ENCODE measurements at places on chromosomes 11 and 22. TPM values are rescaled to one million over a fixed set of nuclear protein-coding genes. Genes with fewer than 3 reads are reported as not detected.

DNA sequence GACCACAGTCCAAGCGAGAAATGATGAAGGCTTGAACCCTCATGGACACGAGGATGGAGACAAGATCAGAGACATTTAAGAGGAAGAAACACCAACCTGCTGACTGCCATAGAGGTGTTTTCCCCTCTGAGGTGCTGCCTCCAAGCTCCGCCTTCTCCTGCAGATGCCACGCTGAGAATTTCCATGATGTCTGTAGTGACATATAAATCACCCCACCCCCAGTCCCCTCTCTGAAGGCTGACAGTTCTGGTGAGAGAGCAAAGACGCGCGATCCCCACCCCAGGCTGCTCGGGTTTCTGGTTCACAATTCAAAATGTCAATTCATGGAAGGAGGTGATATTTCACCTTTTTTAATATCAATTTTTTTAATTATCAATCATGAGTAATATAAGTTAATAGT lies 28.2 kb downstream of the LRRC32 start:
- H3K27me3 ChIP-seq = no peaks in the 10 kb centered on the region
- H3K4me1 ChIP-seq = peaks cover 8% of the 10 kb centered on the region
- H3K4me3 ChIP-seq = no peak overlapping the region
- DNase-seq = no peak
- no peaks in the 10 kb centered on the region for H3K36me3 ChIP-seq
- no peak overlapping the region for H3K27ac ChIP-seq

DNA sequence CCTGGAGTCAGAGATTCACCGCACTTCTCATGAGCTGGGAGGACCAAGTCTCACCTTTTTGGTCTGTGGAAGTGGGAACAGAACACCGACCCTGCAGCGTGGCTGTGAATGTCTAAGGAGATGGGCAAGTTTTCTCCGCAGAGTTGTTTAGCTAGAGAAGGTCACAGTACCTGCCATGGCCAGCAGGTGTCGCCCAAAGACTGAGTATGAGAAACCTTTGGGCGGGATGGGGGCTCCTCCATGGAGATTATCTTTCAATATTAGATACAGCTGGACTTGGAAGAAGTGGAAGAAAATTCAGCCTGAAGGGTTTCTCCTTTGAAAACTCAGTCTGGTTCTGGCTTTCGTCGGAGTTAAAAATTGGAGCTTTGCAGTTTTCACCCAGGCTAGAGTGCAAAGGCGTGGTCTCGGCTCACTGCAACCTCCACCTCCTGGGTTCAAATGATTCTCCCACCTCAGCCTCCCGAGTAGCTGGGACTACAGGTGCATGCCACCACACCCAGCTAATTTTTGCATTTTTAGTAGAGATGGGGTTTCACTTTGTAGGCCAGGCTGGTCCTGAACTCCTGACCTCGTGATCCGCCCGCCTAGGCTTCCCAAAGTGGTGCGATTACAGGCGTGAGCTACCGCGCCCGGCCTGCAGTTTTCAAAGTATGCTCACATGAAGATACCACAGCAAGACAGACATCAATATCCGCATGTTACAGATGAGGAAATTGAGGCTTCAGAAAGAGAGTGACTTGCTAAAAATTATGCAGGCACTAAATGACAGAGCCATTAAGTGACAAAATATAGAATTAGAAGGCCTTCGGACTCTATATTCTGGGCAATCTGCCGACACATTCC lies 10.7 kb upstream of the DSCAML1 start:
- H3K4me1 ChIP-seq = no peaks in the 10 kb centered on the region
- no peaks in the 10 kb centered on the region for H3K36me3 ChIP-seq
- DNase-seq = peak; percentile 46
- H3K4me3 ChIP-seq = no peak overlapping the region

DNA sequence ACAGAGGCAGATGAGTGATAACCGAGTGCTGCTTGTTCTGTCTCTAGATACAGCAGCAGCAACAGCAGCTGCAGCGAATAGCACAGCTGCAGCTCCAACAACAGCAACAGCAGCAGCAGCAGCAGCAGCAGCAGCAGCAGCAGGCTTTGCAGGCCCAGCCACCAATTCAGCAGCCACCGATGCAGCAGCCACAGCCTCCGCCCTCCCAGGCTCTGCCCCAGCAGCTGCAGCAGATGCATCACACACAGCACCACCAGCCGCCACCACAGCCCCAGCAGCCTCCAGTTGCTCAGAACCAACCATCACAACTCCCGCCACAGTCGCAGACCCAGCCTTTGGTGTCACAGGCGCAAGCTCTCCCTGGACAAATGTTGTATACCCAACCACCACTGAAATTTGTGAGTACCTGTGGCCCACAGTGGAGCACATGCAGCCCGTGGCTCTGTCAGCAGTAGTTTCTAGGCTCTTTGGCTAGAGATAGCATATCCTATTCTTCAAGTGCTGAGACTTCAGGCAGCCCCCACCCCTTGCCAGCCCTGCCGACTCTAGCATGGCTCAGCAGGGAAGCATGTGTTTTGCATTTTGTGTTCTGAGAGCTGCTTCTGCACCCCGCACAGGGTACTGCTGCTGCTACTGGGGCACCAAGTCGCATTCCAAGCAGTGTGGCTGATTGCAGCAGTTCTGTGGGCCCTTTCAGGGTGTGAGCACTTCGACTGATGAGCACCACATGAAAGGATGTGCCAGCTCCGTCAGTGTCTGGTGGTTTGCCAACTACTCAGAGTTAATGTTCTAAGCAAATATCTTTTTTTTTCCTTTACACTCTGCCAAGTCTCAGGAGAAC lies 59.2 kb downstream of the MED15 start:
- DNase-seq = no peak
- H3K27ac ChIP-seq = peak overlapping the region; percentile 76
- H3K4me1 ChIP-seq = peaks cover 48% of the 10 kb centered on the region

- no peak overlapping the region for H3K27ac ChIP-seq
- no peak for DNase-seq
- H3K27me3 ChIP-seq = no peaks in the 10 kb centered on the region
- no peaks in the 10 kb centered on the region for H3K4me1 ChIP-seq
- no peak overlapping the region for H3K4me3 ChIP-seq
These were observed 37.1 kb downstream of the TAF1D start for GRCh38 chr11:93704237-93704636.

DNA sequence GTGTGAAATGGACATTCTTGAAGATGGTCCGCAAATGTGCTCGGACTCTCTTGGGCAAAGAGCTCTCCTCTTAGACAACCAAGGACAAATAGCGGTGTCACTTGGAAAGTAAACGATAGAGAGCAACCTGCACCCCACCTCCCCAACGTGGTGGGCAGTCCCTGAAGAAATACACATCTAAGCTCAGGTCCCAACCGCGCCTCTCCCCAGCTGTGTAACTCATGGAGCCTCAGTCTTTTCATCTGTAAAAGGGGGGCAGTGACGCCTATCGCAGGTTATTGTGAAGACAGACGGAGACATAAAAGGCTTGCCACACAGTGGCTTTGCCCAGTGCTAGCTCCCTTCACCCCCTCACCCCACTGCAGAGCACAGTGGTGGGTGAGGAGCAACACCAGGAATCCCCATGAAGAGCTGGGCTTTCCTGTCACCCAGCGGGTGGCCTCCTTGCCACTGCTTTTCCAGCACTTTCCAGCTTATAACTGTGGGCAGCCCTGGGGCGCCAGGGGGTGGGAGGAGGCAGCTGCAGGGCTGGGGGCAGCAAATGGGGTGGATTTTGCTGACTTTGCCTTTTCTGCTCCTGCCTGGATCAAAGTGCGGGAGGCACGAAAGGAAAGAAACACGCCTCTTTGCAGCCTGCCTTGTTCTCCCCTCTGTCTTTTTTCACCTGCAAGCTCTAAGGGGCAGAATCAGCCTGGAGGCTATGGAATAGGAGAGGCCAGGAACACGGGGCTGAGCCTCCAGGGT lies 73.7 kb upstream of the TSPAN18 start:
- no peak overlapping the region for H3K27ac ChIP-seq
- H3K27me3 ChIP-seq = no peaks in the 10 kb centered on the region
- DNase-seq = no peak

DNA sequence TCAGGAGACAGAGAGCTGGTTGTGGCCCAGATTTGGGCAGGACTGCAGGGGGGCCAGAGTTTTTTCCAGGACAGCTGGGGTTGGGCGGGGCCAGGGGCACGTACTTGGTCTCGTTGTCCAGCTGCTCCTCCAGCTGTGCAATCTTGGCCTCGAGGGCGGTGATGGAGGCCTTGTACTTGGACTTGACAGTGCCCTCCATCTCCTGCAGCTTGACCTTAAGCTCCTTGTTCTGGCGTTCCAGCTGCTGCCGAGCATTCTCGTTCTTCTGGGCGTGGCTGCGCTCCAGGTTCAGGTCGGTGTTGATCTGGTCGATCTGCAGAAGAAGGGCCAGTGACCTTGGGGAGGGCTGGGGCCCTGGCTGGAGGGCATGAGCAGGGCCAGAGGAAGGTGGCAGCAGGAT lies 32.1 kb downstream of the APOL1 start:
- no peak overlapping the region for H3K4me3 ChIP-seq
- no peaks in the 10 kb centered on the region for H3K4me1 ChIP-seq
- H3K27ac ChIP-seq = peak overlapping the region; percentile 27
- no peak for DNase-seq
- no peaks in the 10 kb centered on the region for H3K27me3 ChIP-seq
- H3K36me3 ChIP-seq = peaks cover 92% of the 10 kb centered on the region

DNA sequence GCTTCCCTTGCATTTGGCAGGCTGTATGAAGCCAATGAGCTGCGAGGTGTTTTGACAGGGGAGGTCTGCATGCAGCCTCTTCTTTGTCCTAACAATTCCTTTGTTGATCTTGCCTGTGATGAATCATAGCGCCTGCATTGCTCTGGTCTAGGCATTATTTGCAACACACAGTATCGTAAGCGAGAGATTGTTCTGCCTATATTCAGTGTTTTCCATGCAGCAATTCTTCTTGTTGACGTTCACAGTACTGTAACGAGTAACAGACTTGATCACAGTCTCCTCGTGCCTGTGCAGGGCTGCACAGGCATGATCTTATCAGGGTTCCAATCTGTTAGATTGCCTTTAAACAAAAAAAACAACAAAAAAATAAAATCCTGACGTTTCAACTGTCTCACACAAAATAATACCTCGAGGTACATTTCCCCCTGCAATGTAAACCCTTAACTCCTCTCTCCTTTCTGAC lies 13.9 kb upstream of the ADSL start:
- no peaks in the 10 kb centered on the region for H3K27me3 ChIP-seq
- no peaks in the 10 kb centered on the region for H3K4me1 ChIP-seq
- H3K27ac ChIP-seq = no peak overlapping the region
- no peak overlapping the region for H3K4me3 ChIP-seq
- no peak for DNase-seq

DNA sequence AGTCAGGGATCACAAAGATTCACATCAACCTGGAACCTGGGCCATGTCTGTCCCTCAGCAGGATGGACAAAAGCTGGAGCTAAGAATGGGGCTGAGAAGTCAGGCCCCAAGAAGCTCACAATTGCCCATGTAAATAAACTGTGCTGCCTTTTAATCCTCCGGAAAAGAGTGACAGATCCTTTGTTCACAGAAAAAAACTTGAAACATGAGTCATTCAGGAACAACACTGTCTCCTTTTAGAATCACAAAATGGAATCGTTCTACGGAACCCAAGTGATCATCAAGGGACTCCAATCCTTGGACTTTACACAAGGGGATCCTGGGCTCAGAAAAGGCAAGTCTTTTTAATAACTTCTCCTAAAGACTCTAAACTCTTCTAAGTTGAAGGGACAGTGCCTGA lies 36.1 kb downstream of the RELT start:
- no peak overlapping the region for H3K4me3 ChIP-seq
- peaks cover 10% of the 10 kb centered on the region for H3K36me3 ChIP-seq
- no peak for DNase-seq
- no peaks in the 10 kb centered on the region for H3K27me3 ChIP-seq
- peaks cover 21% of the 10 kb centered on the region for H3K4me1 ChIP-seq
- H3K27ac ChIP-seq = no peak overlapping the region

DNA sequence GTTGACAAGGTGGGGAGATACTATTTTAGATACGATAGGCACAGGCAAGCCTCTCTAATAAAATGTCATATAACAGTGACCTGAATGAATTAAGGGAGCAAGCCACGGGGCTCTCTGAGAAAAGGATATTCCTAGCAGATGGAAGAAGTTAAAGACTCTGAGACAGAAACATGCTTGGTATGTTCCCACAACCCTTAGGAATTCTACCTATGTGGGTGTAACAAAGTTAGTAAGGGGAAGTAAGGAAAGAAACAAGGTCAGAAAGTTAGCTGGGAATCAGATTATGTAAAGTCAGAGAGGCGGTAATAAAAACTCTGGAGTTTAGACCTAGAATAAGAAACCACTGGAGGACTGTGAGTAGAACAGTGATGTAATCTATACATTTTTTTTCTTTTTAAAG lies 59.7 kb upstream of the GDPD4 start:
- no peak overlapping the region for H3K4me3 ChIP-seq
- no peaks in the 10 kb centered on the region for H3K4me1 ChIP-seq
- H3K27me3 ChIP-seq = no peaks in the 10 kb centered on the region
- H3K27ac ChIP-seq = no peak overlapping the region
- no peak for DNase-seq

GRCh38 chr22:48580481-48580970 lies 1247.1 kb downstream of the BRD1 start:
- no peak overlapping the region for H3K27ac ChIP-seq
- no peak for DNase-seq
- no peak overlapping the region for H3K4me3 ChIP-seq

DNA sequence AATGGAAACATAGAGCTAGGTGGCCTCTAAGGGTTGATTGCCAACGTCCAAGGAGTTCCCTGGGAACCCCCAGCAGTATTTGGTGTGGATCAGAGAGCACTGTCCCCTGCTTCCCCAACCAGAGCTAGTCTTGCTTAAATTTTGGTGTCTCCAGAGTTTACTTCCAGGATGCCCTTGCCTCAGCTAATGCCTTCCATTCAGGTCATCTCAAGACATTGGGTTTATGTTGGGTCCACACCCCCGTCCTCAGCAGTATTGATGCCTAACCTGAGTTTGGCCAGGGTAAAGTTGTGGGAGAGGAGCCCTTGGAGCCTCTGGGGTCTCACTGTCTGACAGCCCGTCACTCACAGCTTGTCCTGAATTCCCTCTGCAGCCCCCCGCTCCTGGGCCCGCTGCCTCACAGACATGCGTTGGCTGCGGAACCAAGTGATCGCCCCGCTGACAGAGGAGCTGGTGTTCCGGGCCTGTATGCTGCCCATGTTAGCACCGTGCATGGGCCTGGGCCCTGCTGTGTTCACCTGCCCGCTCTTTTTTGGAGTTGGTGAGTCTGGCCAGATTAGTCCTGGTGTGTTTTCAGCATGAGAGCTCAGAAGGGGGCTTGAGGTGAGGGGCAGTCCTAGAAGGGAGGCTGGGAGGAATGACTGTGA lies 1.4 kb downstream of the RCE1 start:
- peak overlapping the region; percentile 90 for H3K4me3 ChIP-seq
- H3K36me3 ChIP-seq = peaks cover 16% of the 10 kb centered on the region
- no peak overlapping the region for H3K27ac ChIP-seq
- DNase-seq = no peak
- H3K27me3 ChIP-seq = no peaks in the 10 kb centered on the region

GRCh38 chr11:67614730-67615714 lies 8.3 kb downstream of the NDUFV1 start:
- DNase-seq = no peak
- no peaks in the 10 kb centered on the region for H3K27me3 ChIP-seq
- H3K4me1 ChIP-seq = peaks cover 14% of the 10 kb centered on the region

The OR6A2 gene
- total RNA-seq = not detected

The OR6T1 gene
- total RNA-seq = not detected

The HBB gene
- total RNA-seq = 257 TPM

Data from thoracic aorta (tissue), 2 donors.